ENCODE measurements at places on chromosomes 12 and 14.

GRCh38 chr12:114729731-114730130 is 45.8 kb upstream of the TBX3 start:
- no peak for DNase-seq

GRCh38 chr14:42185718-42186117 is 579.0 kb downstream of the LRFN5 start:
- no peak for DNase-seq

DNA sequence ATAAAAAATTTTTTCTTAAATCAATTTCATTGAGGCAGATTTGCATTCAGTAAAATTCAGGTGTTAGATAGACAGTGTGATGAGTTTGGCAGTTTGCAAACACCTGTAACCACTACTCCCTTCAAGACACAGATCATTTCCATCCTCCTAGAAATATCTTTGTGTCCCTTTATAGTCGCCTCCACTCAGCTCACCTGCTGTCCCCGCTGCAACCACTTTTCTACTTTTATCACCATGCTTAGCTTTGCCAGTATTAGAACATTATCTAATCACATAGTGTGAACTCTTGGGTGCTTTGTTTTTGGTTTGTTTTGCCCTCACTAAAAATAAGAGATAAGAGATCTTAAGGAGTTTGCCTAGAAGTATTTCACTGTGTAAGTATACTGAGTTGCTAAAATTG is 73.8 kb downstream of the DERA start:
- no peak for DNase-seq

DNA sequence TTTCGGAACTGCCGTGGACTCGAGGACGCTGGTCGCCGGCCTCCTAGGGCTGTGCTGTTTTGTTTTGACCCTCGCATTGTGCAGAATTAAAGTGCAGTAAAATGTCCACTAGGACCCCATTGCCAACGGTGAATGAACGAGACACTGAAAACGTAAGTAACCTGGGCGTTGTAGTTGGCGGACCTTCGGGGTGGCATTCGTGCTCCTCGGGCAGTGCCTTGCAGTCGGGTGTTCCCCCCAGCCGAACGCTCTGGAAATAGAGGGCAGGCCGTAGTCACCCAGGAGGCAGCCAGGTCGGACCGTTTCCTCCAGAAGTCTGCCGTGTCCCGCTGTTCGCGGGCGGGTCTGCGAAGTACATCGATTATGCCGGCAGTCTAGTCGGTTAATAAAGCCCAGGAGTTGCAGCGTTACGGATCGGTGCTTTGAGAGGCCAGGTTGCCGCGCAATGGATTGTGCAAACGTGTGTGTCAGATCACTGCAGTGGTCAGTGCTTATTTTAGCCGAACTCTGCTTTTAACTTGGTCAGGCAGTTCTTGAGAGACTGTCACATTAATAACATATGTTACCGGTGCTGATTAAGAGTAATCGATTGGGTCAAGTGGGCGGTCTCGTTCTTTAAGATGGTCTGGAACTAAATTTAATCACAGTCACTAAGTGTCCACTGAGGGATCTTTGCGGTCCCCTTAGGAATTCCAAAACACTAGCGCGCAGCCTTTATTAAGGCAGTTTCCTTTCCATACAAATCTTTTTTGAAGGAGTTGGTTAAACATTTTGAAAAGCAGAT is 906 bp downstream of the MARK3 start:
- DNase-seq: no peak

DNA sequence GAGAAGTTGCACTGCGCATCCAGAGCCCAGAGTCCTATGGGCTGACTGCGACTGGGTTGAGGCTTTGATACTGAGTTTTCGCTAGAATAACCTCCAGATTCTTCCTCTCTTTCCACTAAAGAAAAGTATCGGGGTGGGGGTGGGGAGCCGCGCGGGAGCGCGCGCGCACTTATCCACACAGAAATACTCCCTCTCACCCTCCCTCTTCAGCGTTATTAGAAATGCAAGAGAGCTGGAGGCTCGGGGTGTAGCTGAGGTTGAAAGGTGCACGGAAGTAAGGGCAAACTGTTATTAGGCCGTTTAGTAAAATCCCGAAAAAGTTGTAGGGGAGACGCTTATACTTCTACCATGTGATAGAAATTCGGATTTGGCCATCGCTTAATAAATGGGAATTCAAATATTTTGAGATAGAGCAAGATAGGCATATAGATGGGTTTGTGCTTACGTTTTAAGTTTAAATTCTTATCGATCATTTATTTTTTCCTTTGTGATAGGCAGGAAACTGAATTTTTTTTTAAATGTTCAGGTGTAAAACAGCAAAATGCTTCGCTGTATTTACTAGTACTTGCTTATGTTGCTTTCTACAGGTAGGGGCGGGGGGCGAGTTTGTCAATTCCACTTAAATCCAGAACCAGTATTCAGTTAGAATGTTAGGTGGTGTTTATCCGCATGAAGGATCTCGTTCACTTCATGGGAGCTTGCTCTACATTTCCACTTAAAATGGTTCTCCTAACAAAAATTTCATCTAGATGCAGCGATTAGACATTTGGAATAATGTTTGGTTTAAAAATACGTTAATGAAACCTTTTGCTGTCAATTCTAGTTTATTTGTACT is 1.1 kb downstream of the ARHGAP5 start:
- DNase-seq: no peak

DNA sequence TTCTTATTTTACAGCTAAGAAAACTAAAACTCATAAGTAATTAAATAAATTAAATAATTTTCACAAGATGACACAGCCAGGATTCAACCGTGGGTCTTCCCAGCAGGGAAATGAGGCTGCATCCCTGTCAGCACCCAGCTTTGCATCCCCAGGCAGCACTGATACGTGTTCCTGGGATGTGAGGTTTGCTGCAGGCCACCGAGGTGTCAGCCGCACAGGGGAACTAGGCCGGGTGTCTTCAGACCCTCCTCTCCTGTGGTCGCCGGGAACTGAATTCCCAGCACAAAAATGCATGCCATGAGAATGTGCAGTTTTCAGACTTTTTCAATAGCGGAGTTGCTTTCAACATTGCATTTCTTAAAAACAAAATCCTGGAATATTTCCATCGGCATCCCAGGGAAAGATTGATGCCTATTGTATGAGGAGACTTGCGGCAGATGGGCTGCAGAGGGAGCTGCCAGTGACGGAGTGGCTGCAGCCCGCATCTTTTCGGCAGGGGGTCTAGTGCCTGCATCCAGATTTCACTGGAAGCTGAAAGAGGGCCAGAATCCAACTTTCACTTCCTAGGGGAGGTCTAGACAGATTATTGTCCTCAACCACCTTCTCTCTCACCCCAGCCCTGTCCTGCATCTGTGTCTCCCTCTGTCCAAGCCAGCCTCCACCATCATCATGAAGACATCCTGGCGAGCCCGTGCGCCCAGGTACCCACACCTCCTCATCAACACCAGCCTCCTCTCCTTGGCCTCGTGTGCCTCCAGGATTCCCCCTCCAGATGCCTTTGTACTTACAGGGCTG is 12.6 kb downstream of the LRTM2 start:
- DNase-seq: no peak

- DNase-seq: no peak
Measured at GRCh38 chr14:60981633-60982455, 799 bp downstream of the SLC38A6 start.

GRCh38 chr12:39239490-39240486 is 203.1 kb downstream of the KIF21A start:
- no peak for DNase-seq

DNA sequence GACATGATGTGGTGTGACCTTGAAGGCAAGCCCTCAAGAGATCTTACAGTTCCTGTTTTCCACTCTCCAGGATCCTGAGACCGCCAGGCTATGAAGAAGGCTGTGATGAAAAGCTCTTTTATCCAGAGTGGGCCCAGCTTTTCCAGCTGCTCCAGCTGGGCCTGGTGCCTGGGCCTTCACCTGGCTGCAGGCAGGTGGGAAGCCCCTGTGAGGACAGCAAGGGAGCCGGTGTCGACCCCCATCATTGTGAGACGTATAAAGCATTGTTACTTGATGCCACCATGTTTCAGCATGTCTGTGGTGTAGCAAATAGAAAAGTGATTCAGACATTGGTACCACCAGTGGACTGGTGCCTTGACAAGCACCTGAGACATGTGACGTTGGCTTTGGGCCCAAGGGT is 190.2 kb downstream of the KIF26A start:
- no peak for DNase-seq

GRCh38 chr12:114399664-114400211 is 6.2 kb downstream of the TBX5 start:
- no peak for DNase-seq

DNA sequence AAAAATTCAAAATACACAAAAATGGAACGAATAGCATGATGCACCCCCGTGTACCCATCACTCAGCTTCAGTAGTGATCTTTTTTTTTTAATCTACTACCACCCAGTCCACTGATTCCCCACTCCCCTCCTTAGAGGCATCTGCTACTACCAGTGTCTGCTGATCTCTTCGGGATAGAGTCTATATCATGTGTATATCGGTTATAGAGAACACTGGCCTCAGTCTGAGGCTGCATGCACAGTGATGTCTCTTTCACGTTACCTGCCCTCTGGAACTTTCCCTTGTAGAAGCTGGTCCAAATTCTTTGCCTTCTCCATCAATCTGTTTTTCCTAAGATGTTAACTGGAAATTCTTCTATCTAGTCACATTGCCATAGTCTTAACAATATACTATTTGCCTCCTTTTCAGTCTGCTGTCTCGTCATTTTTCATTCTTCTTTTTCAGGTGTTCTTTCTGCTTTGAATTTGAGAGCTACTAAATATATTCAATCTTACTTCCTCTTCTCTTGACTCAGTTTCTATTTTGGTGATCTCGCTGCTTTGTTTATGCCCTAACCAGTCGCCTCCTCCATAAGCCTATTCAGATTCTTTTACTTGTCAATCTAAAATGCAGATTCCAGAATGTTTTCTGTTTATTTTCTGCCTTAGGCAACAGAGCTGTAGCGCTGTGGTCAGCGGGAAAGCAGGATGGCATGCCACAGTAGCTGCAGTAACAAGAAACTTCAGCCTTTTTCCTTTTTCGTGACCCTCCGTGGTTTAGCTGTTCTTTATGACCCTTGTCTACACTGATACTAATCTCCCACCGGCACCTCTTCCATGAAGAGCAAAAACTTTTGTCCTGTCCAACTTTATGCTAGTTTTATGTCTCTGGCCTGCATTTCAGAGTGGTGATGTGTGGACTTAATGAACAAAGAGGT is 67.0 kb downstream of the FBXW8 start:
- DNase-seq: no peak

DNA sequence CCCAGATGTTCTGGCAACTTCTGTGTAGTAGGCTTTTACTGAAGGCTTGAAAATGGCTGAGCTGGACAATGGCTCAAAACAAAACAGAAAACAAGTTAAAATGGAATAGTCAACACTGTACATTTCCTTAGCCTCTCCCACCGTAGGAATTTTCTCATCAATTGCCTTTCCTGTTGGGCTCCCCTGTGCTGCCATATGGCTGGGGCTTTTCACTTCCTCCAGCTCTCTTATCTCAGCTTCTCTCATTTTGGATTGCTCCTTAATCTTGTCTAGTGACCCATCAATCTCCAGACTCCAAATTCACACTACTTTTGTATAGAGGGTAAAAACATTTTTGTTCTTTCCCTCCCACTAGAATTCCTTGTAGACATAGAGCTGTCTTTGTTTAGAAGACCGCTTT is 50.4 kb upstream of the RPH3A start:
- DNase-seq: no peak

DNA sequence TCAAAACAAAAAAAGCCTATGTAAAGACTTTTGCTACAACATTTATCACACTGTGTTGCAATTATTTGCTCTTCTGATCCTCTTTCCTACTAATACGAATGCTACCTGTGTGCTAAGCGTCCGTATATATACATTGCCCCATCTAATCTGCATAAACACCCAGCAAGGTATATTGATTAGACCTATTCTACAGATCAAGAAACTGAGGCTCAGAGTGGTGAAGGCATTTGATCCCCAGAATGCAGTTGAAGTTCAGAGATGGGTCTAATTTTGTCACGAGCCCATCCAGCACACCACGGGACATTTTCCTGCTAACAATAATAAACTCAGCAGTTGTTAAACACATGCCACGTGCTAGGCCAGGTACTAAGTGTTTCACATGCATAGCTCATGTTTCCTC is 25.1 kb upstream of the CORO1C start:
- DNase-seq: no peak

DNA sequence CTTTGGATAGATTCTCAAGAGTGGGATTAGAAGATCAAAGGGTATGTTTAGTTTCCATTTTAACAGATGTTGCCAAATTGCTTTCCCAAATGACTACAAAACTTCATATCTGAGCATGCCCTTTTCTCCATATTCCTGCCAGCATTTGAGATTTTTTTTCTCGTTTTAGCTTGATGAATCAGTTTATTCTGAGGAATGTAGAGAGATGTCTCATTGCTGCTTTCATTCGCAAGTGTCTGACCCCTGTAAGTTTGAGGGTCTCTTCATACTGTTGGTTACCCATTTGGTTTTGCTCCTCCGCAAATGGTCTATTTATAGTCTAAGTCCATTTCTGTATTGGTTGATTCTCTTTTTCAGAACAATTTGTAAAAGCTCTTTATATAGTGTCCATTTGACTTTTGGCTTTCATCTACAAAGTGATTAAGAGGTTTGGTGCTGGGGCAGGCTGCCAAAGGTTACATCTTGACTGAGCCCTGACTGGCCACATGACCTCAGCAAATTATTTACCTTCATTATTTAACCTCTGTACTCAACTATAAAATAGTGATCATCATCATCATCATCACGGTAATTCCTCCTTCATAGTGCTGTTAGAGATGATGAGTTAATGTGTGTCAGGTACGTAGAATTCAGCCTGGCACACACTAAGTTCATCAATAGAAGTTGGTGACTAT is 33.6 kb downstream of the HCAR2 start:
- DNase-seq: no peak

DNA sequence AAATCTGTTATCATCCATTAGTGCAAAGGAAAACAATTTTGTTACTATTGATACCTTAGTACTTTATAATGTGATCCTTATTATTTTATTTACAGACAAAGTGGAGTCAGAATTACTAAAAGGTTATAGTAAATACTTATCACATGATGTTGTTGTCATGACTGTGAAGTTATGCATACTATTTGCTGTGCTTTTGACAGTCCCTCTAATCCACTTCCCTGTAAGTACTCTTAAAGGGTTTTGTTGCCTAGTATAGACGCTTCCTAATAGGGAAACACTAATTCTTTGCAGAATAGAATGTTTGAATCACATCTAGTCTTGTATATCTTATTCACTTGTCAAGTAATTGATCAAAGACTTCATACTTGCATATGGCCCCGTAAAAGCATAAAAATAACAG is 69.4 kb downstream of the SLC38A6 start:
- DNase-seq: no peak

GRCh38 chr12:54650409-54650808 is 2.2 kb upstream of the DCD start:
- no peak for DNase-seq

- no peak for DNase-seq
Measured at GRCh38 chr12:74537126-74537706, 419 bp upstream of the ATXN7L3B start.

DNA sequence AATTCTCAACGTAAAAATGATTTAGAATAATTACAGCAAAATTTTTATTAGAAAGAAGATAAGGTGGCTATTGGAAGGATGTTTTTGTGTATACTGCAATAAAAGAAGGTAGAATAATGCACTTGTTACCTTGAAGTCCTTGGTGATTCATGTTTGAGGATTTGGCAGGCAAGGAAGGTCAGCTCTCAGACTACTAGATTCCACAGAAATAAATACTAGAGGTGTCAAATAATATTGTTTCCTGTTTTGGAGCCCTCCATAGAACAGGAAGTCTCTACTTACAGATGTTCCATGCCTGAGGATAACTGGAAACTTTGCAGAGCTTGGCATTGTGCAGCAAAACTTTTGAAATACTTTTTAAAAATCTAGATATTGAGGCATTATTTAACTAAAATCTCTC is 284.3 kb upstream of the SYT1 start:
- DNase-seq: no peak

- no peak for DNase-seq
Measured at GRCh38 chr14:94460631-94461416, 8.2 kb upstream of the SERPINA11 start.
